Heart right ventricle (tissue), 16 donors: ENCODE measurements at places on chromosomes 2 and 18.

- no peaks in the 10 kb centered on the region for H3K36me3 ChIP-seq
- no peaks in the 10 kb centered on the region for H3K27me3 ChIP-seq
- H3K4me3 ChIP-seq = no peak overlapping the region
- H3K27ac ChIP-seq = no peak overlapping the region
- peaks cover 4% of the 10 kb centered on the region for H3K4me1 ChIP-seq
- DNase-seq = no peak
Observed at GRCh38 chr2:105540642-105541041, 141.8 kb upstream of the FHL2 start.

GRCh38 chr2:3780477-3781402 lies 77.4 kb downstream of the DCDC2C start:
- peak; percentile 56 for DNase-seq
- no peak overlapping the region for H3K27ac ChIP-seq
- no peaks in the 10 kb centered on the region for H3K4me1 ChIP-seq
- no peaks in the 10 kb centered on the region for H3K36me3 ChIP-seq
- no peak overlapping the region for H3K4me3 ChIP-seq

DNA sequence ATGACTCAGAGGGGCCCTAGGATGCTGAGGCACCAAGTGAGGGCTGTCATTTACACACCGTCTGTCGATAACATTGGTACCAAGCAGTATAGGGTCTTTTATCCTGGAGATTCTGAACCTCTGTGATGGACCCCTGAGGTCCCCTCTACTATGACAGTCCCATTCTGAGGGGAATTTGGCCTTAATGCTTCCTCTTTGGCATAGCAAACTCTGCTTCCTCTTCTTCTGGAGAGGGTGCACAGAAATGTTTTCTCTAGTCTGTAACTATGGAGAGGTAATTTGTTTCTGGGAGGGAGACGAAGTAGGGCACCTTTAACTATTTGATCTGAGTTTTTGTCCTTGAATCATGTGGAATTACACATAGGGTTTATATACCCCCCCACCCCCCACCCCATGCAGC lies 44.8 kb downstream of the INPP4A start:
- H3K36me3 ChIP-seq = no peaks in the 10 kb centered on the region
- H3K27me3 ChIP-seq = no peaks in the 10 kb centered on the region
- H3K27ac ChIP-seq = no peak overlapping the region
- DNase-seq = no peak
- peaks cover 50% of the 10 kb centered on the region for H3K4me1 ChIP-seq

GRCh38 chr2:2528846-2529245 lies 197.8 kb upstream of the MYT1L start:
- H3K4me3 ChIP-seq = no peak overlapping the region
- no peaks in the 10 kb centered on the region for H3K4me1 ChIP-seq
- no peaks in the 10 kb centered on the region for H3K27me3 ChIP-seq

DNA sequence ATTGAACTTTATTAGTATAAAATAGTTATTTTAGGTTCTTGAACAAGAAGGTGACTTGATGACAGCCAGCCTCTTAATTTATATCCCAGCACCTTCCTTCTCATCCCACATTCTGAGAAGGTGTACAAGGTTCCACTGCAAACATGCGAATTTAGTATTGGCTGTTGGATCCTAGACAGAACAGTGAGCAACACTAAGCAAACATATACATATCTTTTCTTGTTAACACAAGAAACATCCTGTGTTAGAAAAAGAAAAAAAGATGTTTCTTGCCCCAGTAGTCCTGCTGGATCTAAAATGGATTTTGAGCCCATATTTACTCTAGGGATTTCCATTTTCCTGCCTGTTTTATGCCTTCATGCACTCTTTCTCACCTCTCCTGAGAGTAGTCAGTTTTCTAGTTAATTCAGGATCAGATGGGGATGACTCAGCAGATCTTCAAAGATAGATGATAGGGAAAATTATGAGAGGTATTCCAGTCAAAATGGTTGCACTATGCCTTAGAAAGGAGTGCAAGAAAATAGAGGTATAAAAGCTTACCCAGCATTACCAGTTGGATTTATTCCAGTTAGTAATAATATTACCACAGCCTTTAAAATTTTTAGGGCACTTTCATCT lies 336.5 kb downstream of the MEIS1 start:
- DNase-seq = no peak
- no peaks in the 10 kb centered on the region for H3K4me1 ChIP-seq
- no peak overlapping the region for H3K4me3 ChIP-seq
- H3K36me3 ChIP-seq = no peaks in the 10 kb centered on the region
- no peak overlapping the region for H3K27ac ChIP-seq
- no peaks in the 10 kb centered on the region for H3K27me3 ChIP-seq

- no peak overlapping the region for H3K27ac ChIP-seq
- H3K4me3 ChIP-seq = no peak overlapping the region
- H3K4me1 ChIP-seq = no peaks in the 10 kb centered on the region
- H3K27me3 ChIP-seq = no peaks in the 10 kb centered on the region
- H3K36me3 ChIP-seq = no peaks in the 10 kb centered on the region
Observed at GRCh38 chr2:175606010-175606841, 395.8 kb downstream of the LNPK start.

DNA sequence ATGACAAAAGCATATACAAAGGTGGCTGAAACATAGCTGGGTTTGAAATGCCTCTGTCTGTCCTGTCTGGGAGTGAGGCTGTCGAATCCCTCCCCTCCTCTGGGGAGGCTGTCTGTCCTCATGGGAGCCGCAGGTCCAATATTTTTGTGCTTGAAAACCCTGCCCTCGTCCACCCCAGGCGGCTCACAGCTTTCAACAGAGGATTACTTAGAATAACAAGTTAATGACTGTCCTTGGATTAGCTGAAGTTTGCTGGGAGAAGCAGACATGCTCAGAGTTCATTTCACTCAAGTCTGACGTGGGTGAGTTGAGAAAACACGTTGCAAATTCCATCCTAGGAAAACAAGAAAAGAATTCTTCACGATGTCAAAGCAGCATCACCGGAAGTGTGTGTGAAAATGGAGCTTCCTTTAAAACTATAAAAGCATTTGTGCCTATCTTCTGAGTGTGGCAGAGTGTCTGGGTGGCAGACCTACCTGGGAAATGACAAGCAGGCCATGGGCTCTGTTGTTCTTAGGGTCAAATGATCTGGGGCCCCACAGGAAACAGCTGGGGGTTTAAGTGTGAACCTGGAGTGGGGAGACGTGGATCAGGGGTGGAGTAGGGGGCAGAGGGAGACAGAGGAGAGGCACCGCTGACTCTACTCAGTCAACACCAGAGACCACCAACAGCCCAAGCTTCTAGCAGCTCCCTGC lies 77.1 kb downstream of the DDX1 start:
- H3K36me3 ChIP-seq = no peaks in the 10 kb centered on the region
- H3K4me3 ChIP-seq = no peak overlapping the region
- no peak for DNase-seq
- H3K4me1 ChIP-seq = peaks cover 10% of the 10 kb centered on the region

DNA sequence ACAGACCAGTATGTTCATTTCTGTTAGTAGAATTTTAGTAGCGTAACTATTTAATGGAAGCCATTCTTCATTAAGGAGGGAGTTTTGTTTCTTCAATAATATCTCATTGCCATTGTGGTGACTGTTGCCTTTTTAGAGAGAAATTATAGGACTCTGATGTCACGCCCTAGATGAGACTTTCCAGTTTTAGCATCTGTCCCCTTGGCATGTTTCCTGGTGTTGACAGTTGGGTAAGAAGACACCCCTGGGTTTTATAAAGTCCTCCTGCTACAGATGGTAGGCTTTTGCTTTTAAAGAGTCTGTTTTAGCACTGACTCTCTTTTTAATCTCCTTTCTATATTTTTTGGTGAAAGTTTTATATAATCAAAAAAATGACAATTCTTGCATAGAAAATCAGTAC lies 41.9 kb downstream of the KCNJ3 start:
- H3K4me3 ChIP-seq = no peak overlapping the region
- H3K36me3 ChIP-seq = no peaks in the 10 kb centered on the region
- no peak overlapping the region for H3K27ac ChIP-seq
- H3K27me3 ChIP-seq = no peaks in the 10 kb centered on the region
- no peak for DNase-seq
- H3K4me1 ChIP-seq = no peaks in the 10 kb centered on the region

- H3K4me1 ChIP-seq = peaks cover 56% of the 10 kb centered on the region
- no peaks in the 10 kb centered on the region for H3K36me3 ChIP-seq
- H3K27ac ChIP-seq = peak overlapping the region; percentile 59
- no peaks in the 10 kb centered on the region for H3K27me3 ChIP-seq
- H3K4me3 ChIP-seq = no peak overlapping the region
- no peak for DNase-seq
Observed at GRCh38 chr2:127411653-127412369, 6.4 kb upstream of the PROC start.

DNA sequence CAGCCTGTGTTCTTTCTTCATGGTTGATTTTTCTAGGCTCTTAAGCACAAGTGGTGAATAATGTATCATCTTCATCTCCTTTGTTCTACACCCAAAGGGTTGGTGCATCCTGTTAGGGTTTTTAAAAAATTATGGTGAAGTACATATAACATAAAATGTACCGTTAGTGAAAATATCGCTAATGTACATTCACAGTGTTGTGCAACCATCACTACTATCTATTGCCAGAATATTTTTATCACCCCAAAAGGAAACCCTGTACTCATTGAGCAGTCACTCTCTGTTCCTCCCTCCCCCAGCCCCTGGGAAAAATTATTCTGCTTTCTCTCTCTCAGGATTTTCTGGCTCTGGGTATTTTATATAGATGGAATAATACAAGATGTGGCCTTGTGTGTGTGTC lies 98.5 kb downstream of the PRKCE start:
- no peak for DNase-seq
- no peak overlapping the region for H3K4me3 ChIP-seq
- peaks cover 7% of the 10 kb centered on the region for H3K4me1 ChIP-seq
- no peak overlapping the region for H3K27ac ChIP-seq
- H3K36me3 ChIP-seq = no peaks in the 10 kb centered on the region

DNA sequence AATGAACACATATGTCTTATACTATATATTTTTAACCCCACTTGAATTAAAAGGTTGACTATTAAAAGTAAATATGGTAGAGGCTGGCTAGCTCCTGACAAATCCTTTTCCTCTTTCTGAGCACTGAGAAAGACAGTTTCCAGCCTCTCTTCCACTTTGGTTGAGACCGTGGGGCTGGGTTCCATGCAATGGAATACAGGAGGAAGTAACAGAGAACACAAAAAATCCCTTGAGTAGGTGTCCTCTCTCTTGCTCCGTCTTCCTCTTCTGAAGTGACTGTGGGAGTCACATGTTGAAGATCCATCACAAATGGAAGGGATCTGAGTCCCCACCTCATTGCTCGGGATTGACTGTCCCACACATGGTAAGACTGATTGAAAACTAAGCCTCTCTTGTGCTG lies 36.6 kb upstream of the SIGLEC15 start:
- no peaks in the 10 kb centered on the region for H3K4me1 ChIP-seq
- no peak for DNase-seq
- H3K4me3 ChIP-seq = no peak overlapping the region
- no peaks in the 10 kb centered on the region for H3K36me3 ChIP-seq
- no peak overlapping the region for H3K27ac ChIP-seq

DNA sequence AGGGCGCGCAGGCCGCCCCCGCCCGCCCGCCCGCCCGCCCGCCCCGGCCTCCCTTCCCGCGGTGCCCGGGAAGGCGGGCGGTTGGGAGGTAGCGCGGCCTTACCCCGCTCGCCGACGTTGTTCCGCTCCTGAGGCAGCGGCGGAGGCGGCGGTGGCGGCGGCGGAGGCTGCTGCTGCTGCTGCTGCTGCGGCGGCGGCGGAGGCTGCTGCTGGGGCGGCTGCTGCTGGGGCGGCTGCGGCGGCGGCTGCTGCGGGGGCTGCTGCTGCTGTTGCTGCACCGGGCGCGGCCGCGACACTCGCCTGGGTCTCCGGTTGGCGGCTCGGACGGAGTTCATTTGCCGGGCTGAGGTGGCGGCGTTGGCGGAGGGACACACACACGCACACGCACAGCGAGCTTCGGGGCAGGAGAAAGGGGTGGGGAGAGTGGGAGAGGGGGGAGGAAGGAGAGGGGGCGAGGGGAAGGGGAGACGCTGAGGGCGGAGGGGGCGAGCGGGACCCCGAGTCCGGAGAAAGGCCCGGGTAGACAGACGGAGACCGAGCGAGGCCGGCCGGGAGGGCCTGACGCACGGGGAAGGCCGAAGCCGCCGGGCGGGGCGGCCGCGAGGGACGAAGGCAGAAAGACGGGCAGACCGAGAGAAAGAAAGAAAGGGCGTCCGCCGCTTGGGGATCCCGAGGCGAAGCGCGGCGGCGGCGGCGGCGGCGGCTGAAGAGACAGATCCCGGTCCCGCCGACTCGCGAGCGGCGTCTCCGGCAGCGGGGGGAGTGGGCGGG lies 727 bp downstream of the FBXO11 start:
- H3K36me3 ChIP-seq = no peaks in the 10 kb centered on the region
- H3K27ac ChIP-seq = peak overlapping the region; percentile 98
- DNase-seq = peak; percentile 66
- peak overlapping the region; percentile 89 for H3K4me3 ChIP-seq

- H3K27me3 ChIP-seq = peaks cover 20% of the 10 kb centered on the region
- H3K36me3 ChIP-seq = no peaks in the 10 kb centered on the region
- no peak overlapping the region for H3K27ac ChIP-seq
- DNase-seq = peak; percentile 15
Observed at GRCh38 chr18:24413148-24413547, 13.3 kb upstream of the IMPACT start.

DNA sequence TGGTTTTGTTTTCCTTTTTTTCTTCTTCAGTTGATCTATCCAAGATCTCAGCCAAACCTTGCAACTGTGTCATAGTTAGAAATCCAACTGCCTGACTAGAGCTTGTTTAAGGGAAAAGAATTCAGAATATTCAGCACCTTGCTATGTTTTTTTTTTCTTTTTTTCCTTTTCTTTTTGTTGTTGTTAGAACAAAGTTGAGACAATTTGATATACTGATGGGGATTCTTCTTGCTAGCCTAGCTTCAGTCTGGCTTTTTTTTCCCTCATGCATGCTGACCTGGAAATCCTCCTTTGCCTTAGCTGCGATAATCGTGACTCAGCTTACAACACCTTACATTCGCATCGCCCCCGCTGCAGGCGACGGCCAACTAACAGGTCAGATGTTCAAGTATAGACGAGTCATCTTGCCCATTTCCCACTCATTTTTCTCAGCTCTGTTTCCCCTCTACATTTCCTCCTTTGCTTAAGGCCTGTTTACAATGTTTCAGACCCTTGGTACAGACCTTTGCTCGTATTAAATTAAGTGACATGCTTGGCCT lies 487.2 kb upstream of the RAB12 start:
- H3K4me1 ChIP-seq = no peaks in the 10 kb centered on the region
- DNase-seq = no peak
- H3K27me3 ChIP-seq = no peaks in the 10 kb centered on the region

- no peaks in the 10 kb centered on the region for H3K36me3 ChIP-seq
- no peak overlapping the region for H3K4me3 ChIP-seq
- H3K27me3 ChIP-seq = no peaks in the 10 kb centered on the region
- no peak overlapping the region for H3K27ac ChIP-seq
- H3K4me1 ChIP-seq = peaks cover 19% of the 10 kb centered on the region
Observed at GRCh38 chr2:238891457-238892203, 43.7 kb downstream of the TWIST2 start.

GRCh38 chr2:230691005-230691647 lies 21.5 kb upstream of the CAB39 start:
- H3K4me1 ChIP-seq = no peaks in the 10 kb centered on the region
- H3K36me3 ChIP-seq = no peaks in the 10 kb centered on the region
- H3K27me3 ChIP-seq = no peaks in the 10 kb centered on the region
- H3K4me3 ChIP-seq = no peak overlapping the region
- no peak for DNase-seq
